ENCODE measurements at places on chromosomes 3 and 15. TPM values are rescaled to one million over a fixed set of nuclear protein-coding genes. Genes with fewer than 3 reads are reported as not detected.

DNA sequence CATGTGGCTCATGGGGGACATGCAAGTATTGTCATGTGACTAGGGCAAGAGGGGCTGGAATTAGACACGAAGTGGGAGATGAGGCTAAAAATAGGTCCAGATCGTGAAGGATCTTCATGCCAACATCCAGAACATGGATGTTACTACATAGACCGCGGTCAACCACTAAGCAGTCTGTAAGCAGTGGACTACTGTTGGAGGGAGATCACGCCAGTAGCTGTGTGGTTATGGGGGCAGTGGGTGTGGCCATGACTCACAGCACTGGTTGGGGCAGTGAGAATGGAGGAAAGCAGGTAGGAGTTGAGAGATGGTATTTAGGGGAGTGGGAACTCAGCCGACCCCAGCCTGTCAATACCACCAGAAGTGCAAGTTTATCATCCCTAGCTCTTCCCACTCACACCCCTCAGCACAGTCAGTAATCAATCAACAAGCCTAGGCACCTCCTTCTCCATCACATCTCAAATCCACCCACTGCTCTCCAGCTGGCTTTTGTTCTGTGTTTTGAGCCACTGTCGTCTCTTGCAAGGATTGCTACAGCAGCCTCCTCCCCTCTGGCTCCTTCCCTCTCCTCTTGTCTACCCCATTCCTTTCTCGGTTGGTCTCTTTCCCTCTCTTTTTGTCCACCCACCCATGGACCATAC is 107.2 kb upstream of the ABHD17C start:
- no peak for DNase-seq
- no peaks in the 10 kb centered on the region for H3K4me1 ChIP-seq
- no peak overlapping the region for H3K27ac ChIP-seq
- H3K27me3 ChIP-seq, result no peaks in the 10 kb centered on the region
- H3K36me3 ChIP-seq, result no peaks in the 10 kb centered on the region
- no peak overlapping the region for H3K4me3 ChIP-seq

TMCO5A gene
- not detected for total RNA-seq

DNA sequence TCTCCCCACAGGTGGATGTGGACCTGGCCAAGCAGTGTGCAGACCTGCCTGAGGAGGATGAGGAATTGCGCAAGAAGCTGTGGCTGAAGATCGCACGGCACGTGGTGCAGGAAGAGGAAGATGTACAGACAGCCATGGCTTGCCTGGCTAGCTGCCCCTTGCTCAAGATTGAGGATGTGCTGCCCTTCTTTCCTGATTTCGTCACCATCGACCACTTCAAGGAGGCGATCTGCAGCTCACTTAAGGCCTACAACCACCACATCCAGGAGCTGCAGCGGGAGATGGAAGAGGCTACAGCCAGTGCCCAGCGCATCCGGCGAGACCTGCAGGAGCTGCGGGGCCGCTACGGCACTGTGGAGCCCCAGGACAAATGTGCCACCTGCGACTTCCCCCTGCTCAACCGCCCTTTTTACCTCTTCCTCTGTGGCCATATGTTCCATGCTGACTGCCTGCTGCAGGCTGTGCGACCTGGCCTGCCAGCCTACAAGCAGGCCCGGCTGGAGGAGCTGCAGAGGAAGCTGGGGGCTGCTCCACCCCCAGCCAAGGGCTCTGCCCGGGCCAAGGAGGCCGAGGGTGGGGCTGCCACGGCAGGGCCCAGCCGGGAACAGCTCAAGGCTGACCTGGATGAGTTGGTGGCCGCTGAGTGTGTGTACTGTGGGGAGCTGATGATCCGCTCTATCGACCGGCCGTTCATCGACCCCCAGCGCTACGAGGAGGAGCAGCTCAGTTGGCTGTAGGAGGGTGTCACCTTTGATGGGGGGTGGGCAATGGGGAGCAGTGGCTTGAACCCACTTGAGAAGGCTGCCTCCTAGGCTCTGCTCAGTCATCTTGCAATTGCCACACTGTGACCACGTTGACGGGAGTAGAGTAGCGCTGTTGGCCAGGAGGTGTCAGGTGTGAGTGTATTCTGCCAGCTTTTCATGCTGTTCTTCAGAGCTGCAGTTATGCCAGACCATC is 8.6 kb downstream of the VPS18 start:
- H3K27me3 ChIP-seq, result no peaks in the 10 kb centered on the region
- DNase-seq, result no peak
- no peak overlapping the region for H3K4me3 ChIP-seq
- peaks cover 56% of the 10 kb centered on the region for H3K4me1 ChIP-seq

GRCh38 chr3:69411346-69411745 is 25.5 kb upstream of the FRMD4B start:
- DNase-seq, result no peak
- no peak overlapping the region for H3K27ac ChIP-seq
- H3K4me3 ChIP-seq, result no peak overlapping the region
- H3K4me1 ChIP-seq, result peaks cover 4% of the 10 kb centered on the region
- H3K27me3 ChIP-seq, result no peaks in the 10 kb centered on the region

GRCh38 chr15:100437261-100437660 is 91.5 kb downstream of the CERS3 start:
- H3K27ac ChIP-seq, result no peak overlapping the region
- H3K4me3 ChIP-seq, result no peak overlapping the region
- DNase-seq, result no peak
- H3K4me1 ChIP-seq, result no peaks in the 10 kb centered on the region
- no peaks in the 10 kb centered on the region for H3K27me3 ChIP-seq

GRCh38 chr3:36403661-36404060 is 23.4 kb downstream of the STAC start:
- H3K27me3 ChIP-seq, result no peaks in the 10 kb centered on the region
- H3K27ac ChIP-seq, result no peak overlapping the region
- no peaks in the 10 kb centered on the region for H3K36me3 ChIP-seq
- DNase-seq, result no peak
- no peaks in the 10 kb centered on the region for H3K4me1 ChIP-seq
- H3K4me3 ChIP-seq, result no peak overlapping the region

GRCh38 chr15:77853910-77854309 is 221.2 kb upstream of the LINGO1 start:
- no peak for DNase-seq
- no peak overlapping the region for H3K27ac ChIP-seq
- no peaks in the 10 kb centered on the region for H3K36me3 ChIP-seq
- no peak overlapping the region for H3K4me3 ChIP-seq
- peaks cover 11% of the 10 kb centered on the region for H3K27me3 ChIP-seq

GRCh38 chr3:160780245-160780644 is 24.2 kb downstream of the PPM1L start:
- H3K27me3 ChIP-seq, result no peaks in the 10 kb centered on the region
- no peak for DNase-seq
- no peaks in the 10 kb centered on the region for H3K36me3 ChIP-seq
- H3K4me1 ChIP-seq, result no peaks in the 10 kb centered on the region
- no peak overlapping the region for H3K4me3 ChIP-seq

DLEC1 gene
- 5.1 TPM for total RNA-seq

GRCh38 chr3:36648241-36649034 is 115.9 kb downstream of the DCLK3 start:
- no peak overlapping the region for H3K27ac ChIP-seq
- no peaks in the 10 kb centered on the region for H3K4me1 ChIP-seq
- no peaks in the 10 kb centered on the region for H3K36me3 ChIP-seq
- peaks cover 9% of the 10 kb centered on the region for H3K27me3 ChIP-seq
- no peak overlapping the region for H3K4me3 ChIP-seq

GRCh38 chr3:153370680-153371079 is 208.7 kb downstream of the RAP2B start:
- no peaks in the 10 kb centered on the region for H3K4me1 ChIP-seq
- no peak overlapping the region for H3K27ac ChIP-seq
- no peak for DNase-seq
- no peaks in the 10 kb centered on the region for H3K36me3 ChIP-seq
- no peaks in the 10 kb centered on the region for H3K27me3 ChIP-seq

DNA sequence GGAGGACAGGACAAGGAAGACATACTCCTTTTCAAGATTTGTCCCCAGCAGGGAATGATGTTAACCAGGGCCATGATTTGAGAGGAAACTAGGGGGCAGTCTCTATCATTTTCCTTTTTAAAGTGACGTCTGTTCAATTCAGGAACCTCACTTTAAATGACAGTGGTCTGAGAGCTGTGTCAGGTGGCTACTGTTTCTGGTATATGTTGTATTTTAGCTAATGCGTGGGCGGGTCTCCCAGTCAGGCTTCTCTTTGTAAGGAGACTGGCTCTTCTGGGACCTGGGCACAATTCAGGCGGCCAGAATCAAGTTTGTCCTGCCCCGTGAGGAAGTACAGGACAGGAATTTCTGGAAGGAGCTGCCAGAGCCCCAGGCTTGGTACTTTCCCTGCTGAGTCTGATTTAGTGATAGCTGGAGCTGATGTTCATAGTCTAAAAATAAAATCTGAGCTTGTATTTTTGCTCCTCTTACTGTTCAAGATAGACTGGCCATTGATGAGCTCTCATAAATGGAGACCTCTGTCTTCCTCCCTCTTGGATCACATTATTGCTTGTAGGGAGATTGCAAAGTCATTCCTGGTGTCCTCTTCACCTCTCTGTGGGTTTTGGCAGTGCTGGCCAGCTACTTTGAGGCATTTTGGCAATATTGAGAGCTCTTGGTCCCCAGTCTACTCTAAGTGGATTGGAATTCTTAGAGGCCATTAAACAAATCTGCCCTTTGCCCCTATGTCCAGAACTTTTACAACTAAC is 25.6 kb downstream of the SQOR start:
- peaks cover 64% of the 10 kb centered on the region for H3K36me3 ChIP-seq
- H3K27me3 ChIP-seq, result no peaks in the 10 kb centered on the region
- DNase-seq, result no peak
- H3K4me1 ChIP-seq, result peaks cover 3% of the 10 kb centered on the region

TEX55 gene
- not detected for total RNA-seq

DNA sequence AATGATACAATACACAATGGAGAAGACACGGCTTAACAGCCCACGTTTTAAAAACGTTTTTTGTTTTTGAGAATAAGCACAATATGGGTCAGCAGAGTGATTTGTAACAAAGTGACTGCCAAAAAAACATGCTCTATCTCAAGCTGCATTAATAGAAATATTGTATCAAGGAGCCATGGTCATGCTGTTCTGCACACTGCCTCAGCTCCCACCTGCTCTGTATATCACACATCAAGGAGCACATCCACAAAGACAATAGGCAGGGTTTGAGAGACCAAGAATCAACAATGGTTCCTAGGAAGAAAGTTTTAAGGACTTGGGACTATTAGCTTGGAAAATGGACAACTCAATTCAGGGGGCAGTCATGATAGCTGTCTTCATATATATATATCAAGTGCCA is 6.3 kb upstream of the BBX start:
- no peak overlapping the region for H3K27ac ChIP-seq
- no peaks in the 10 kb centered on the region for H3K4me1 ChIP-seq
- H3K27me3 ChIP-seq, result no peaks in the 10 kb centered on the region
- DNase-seq, result no peak
- no peaks in the 10 kb centered on the region for H3K36me3 ChIP-seq
- H3K4me3 ChIP-seq, result no peak overlapping the region

DNA sequence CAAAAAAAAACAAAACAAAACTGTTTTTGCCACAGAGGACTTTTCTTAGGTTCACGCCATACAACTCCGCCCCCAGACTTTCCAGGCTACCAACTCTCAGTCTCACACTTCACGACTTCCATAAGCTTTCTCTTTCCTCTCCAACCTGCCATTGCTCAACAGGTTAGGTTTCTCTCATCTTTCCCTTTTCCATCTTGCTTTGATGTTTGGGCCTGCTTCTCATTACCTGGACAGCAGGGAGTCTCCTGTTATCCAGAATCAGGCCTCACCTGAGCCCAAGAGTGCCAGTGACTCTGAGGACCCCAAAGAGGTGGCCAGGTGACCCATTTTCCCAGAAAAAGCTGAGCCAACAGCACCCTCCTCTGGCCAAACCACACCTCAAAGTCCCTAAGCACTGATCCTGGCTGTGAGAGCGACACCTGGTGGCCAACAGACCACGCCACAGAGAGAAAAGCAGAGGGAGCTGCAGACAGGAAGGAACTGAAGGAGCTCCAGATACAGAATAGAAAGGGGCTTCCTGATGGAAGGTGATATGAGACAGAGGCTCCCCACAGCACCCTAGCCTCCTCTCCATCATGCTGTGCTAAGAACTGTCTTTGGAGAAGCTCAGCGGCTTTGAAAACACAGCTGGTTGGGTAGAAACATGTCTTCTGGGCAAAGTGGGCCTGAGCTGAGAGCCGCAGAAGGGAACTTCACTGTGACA is 4.0 kb downstream of the CCDC51 start:
- H3K27ac ChIP-seq, result no peak overlapping the region
- H3K36me3 ChIP-seq, result peaks cover 15% of the 10 kb centered on the region
- DNase-seq, result peak; percentile 93
- peaks cover 34% of the 10 kb centered on the region for H3K4me1 ChIP-seq
- no peak overlapping the region for H3K4me3 ChIP-seq

GRCh38 chr15:91468871-91469580 is 369.0 kb downstream of the SV2B start:
- peaks cover 43% of the 10 kb centered on the region for H3K4me1 ChIP-seq
- peak overlapping the region; percentile 7 for H3K27ac ChIP-seq
- H3K27me3 ChIP-seq, result no peaks in the 10 kb centered on the region
- DNase-seq, result no peak

FOXL2 gene
- not detected for total RNA-seq

DNA sequence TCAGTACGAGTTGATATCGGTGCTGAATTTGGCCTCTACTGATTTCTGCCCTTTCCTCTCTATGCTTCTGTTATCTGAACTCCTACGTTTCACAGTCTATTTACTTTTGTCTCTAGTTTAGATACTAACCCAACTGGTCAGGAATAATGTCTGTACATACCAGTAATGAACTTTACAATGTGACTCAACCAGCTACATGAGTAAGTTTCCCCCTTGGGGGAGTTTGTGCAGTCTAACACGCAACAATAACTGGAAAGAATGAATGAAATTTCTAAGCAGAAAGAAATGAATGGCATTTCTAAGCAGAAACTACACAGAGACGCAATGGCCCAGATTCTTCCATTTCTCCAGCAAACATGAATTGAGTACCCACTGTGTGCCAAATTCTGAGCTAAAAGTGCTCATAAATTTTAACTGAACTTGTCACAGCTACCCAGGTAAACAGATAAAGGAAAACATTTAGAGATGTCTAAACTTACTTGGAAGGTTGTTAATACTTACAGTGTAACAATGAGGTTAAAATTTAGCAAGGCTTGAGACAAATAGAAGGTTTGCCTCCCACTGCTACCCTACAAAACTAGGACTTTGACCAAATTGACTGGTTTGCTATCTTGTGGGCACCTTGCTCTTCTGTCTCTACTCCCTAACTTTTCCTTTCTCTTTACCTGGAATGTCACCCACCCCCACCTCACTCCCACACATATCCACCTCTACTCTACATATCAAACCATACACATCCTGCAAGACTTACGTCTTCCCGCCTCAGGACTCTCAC is 11.6 kb downstream of the UPK1B start:
- no peak overlapping the region for H3K4me3 ChIP-seq
- no peaks in the 10 kb centered on the region for H3K36me3 ChIP-seq
- no peaks in the 10 kb centered on the region for H3K27me3 ChIP-seq
- no peaks in the 10 kb centered on the region for H3K4me1 ChIP-seq
- no peak for DNase-seq
- H3K27ac ChIP-seq, result no peak overlapping the region
